ENCODE measurements at places on chromosomes 12 and 14.

- no peak for DNase-seq
Measured at GRCh38 chr12:8648576-8649205, 13.9 kb downstream of the MFAP5 start.

GRCh38 chr14:35535483-35536112 lies 1.6 kb downstream of the INSM2 start:
- no peak for DNase-seq

- DNase-seq, result no peak
Measured at GRCh38 chr12:83378186-83378727, 691.6 kb downstream of the TMTC2 start.

DNA sequence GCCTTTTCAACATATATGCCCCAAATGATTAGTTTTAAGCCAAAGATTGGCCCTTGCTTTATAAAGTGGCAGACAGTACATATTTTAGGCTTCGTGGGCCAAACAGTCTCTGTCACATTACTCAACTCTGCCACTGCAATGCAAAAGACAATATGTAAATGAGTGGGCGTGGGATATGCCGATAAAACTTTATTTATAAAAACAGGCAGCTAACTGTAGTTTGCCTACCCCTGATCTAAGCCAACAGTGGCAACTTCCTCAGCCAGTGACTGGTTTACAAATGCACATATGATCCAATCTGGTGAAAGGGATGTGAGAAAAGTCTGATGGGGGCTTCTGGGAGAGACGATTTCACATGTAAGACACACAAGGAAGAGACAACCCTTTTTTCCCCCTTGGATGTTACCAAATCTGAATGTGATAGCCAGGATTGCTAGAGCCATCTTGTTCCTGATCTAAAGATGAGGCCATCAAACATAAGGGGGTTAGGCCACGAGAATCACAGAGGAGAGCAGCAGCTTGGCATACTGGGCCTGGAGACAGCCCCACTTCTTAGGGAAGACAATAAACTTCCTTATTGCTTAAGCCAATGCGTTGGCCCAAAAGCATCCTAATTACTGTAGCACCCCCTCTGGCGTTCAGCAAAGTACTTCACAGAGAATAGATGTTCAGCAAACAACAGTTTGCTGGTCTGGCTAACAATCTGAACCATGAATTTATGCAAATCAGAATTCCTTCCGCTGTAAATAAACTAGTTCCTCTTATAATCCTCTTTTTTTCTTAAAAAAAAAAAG lies 75.2 kb upstream of the TMCC3 start:
- no peak for DNase-seq

- no peak for DNase-seq
Measured at GRCh38 chr12:12008931-12009611, 61.7 kb upstream of the BCL2L14 start.

- no peak for DNase-seq
Measured at GRCh38 chr12:53005215-53005985, 856 bp upstream of the EIF4B start.

DNA sequence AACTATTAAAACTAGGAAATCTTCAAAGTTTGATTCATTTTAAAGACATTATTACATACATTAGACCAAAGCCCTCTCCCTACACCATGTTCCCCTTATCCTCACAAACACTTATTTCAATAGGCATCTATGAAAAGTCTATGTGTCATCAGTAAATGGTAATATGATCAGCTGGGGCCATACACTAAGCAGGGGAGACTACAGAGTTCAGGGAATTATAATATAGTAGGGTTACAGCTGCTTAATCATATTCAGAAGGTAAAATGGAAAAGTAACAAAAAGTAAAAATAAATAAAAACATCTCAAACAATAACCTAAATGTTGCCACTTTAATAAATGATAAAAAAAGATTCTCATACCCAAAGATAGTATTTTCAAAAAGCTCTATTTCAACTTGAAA lies 29.1 kb downstream of the PAWR start:
- no peak for DNase-seq

- no peak for DNase-seq
Measured at GRCh38 chr14:104313674-104314073, 175.3 kb downstream of the KIF26A start.

GRCh38 chr14:68231898-68232297 lies 412.3 kb downstream of the RAD51B start:
- no peak for DNase-seq

GRCh38 chr12:116474331-116474730 lies 84.8 kb upstream of the MAP1LC3B2 start:
- no peak for DNase-seq

- peak; percentile 44 for DNase-seq
Measured at GRCh38 chr12:92295523-92295922, 149.9 kb upstream of the BTG1 start.

DNA sequence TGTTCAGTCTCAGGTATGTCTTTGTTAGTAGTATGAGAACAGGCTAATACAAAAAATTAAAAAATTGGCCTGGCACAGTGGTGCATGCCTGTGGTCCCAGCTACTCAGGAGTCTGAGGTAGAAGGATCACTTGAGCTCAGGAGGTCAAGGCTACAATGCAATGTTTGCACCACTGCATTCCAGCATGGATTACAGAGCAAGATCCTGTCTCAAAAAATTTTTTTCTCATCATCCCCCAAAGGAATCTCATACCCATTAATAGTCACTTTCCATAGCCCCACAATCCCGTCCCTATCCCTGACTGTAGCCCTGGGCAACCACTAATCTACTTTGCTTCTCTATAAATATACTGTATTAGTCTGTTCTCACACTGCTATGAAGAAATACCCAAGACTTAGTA lies 57.8 kb downstream of the TTC8 start:
- no peak for DNase-seq

DNA sequence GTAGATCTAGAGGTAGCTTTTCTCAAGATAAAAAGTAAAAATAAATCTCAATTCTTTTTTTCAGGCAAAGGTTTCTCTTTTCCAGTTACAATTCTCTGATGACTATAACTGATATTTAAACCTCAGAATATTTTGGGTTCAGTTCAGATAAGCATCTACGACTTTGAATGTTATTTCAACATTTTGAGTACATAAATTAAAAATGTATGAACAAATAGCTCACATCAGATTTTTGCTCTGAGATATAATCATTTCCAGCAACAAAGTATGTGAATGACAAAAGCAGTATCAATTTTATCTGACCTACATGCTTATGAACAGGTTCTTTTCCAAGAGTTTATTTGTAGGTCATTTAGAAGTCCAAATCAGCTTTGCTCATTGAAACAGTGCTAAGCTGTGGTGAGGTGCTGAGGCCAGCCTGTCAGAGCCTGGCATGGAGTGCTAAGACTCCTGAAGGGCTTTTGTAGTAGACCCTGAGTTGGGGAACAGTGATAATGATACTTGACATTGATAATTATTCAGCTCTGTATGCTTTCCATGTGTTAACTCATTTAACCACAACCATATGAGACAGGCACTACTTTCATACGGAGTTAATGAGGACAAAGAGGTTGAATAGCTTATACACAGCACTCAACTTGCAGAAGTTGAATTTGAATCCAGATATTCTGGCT lies 205.0 kb upstream of the DCN start:
- no peak for DNase-seq

- DNase-seq, result no peak
Measured at GRCh38 chr12:127600211-127600610, 666.8 kb upstream of the TMEM132C start.

DNA sequence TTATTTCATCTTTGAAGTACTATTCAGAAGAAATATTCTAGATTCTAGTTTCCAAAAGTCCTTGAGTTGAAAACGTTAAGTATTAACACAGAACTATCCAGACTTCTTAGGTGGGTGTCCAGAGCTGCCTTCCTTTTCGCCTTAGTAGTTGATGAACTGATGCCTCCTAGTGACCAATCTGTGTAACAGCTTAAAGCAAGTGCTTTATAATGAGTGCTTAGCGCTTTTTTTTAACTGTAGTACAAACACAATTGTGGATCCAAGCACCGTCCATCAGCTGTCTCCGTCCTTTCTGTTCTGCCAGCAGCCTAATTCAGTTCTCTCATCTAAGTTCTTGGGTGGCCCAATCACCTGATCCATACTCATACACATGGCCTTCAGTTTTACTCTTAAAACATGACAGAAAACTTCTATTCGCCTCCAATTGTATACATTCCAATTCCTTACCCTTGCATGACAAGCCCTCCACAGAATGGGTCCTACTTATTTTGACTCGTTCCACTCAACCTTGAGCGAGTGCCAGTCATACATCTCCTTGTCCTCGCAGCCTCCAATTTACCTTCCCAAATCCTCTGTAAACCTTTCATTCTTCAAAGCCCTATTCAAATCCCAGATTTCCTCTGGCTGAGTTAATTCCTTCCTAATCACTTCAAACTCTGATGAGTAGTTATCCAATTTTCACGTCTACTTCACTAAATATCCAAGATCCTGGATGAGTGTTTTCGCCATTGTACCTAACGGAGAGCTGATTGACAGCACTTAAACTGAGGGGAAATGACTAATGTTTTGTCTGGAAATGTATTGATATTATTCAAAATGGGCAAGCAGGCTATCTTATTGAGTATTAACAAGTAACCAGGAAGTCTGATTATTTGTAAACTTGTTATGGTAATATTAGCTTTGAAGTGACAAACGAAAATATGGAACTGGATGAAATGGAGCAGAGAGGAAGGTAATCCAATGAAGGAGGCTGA lies 5.8 kb upstream of the PHLDA1 start:
- DNase-seq, result no peak

DNA sequence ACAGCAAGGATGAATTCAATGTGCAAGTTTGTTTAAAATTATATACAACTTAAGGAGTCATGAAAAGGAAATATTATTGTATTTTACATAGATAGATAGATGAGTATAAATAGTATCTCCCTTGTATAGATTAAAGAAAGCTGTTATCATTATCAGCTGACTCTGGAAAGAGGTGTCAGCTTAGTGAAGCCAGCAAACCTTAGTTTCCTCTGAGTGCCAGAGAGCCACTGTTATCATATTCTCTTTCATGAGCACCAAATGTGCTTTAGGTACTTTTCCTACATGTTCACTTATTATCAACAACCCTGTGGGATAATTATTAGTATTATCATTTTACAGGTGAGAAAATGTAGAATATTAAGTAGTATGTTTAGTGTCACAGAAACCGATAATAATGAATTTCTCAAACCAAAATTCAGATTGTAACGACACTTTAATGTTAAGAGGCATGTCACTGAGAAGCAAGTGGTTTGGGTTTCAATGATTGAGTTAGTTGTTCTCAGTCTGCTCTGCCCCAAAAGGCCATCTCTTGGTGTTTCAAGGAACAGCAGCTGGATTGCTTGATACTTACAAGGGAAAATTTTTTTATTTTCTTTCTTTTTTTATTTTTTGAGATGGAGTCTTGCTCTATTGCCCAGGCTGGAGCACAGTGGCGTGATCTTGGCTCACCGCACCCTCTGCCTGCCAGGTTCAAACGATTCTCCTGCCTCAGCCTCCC lies 53.7 kb downstream of the PLEKHA5 start:
- no peak for DNase-seq

GRCh38 chr14:85421186-85421877 lies 108.6 kb upstream of the FLRT2 start:
- DNase-seq, result no peak

GRCh38 chr12:64660237-64661018 lies 50.1 kb downstream of the RASSF3 start:
- no peak for DNase-seq

- DNase-seq, result no peak
Measured at GRCh38 chr12:123238961-123239360, 5.7 kb downstream of the MTRFR start.

GRCh38 chr12:14284184-14284722 lies 81.2 kb upstream of the ATF7IP start:
- DNase-seq, result no peak

DNA sequence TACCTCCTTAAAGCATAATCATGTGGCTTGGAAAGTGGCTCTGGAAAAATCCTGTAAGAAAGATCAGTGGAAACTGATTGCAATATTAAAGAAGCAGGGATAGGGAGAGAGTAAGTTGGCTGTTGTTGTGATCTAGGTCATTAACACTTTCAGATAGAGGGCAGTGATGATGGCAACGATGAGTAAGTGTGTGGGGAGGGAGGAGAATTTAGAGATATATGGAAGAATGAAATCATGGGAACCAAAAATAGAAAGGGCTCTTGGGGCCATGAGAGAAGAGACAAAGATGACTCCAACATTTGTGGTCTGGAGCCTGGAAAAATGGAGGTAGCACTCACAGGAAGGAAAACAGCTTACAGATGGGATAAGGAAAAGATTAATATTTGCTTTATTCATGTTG lies 23.3 kb downstream of the SNRPF start:
- DNase-seq, result no peak

- DNase-seq, result no peak
Measured at GRCh38 chr14:22634233-22634900, 9.8 kb downstream of the OR6J1 start.

DNA sequence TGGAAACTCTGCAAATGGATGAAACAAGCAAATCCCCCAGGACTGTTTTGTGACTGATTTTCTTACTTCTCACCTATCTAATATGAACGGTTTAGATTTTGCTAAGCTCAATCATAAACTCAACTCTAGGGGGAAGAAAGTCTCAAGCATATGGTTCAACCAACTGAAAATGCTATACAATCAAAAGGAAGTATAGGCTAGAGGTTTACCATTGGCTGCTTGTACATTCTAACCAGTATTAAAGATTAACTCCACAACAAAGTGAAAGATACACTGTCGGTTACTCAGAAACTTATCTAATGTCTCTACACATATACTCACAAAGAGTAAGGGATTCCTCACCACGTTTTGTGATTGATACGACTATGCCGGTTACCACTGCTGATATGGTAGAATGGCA lies 281.8 kb upstream of the SOX5 start:
- DNase-seq, result no peak

DNA sequence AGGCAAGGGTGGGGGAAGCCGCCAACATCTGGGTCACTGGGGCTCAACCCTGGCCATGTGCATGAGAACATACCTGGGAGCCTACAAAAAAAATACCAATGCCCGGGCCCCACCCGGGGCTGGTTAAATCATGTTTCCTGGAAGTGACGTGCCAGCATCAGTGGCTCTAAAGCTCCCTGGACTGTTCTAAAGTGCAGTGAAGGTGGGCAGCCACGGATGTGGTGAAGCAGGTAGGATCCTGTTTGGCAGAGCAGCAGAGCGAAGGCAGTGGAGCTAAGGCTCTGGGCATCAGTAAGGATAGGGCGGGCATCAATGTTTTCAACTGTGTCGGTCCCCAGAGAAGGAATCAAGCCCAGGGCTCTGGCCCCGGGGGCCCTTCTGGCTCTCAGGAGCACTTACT lies 525 bp upstream of the GPR68 start:
- no peak for DNase-seq

- DNase-seq, result no peak
Measured at GRCh38 chr14:100348253-100348729, 25.2 kb downstream of the SLC25A47 start.

- DNase-seq, result no peak
Measured at GRCh38 chr14:22320362-22320750, 268.7 kb downstream of the DAD1 start.

- no peak for DNase-seq
Measured at GRCh38 chr14:35140718-35141581, 18.6 kb downstream of the PRORP start.

GRCh38 chr12:20210621-20211215 lies 157.6 kb upstream of the PDE3A start:
- DNase-seq, result no peak

GRCh38 chr14:70890826-70891659 lies 16.2 kb upstream of the PCNX1 start:
- DNase-seq, result no peak

GRCh38 chr14:22926316-22926715 lies 2.9 kb downstream of the PRMT5 start:
- DNase-seq, result no peak
